Osteocyte (in vitro differentiated cells): ENCODE measurements at places on chromosomes 2 and 18. TPM values are rescaled to one million over a fixed set of nuclear protein-coding genes. Genes with fewer than 3 reads are reported as not detected.

- DNase-seq, result no peak
- H3K27me3 ChIP-seq, result no peaks in the 10 kb centered on the region
- no peaks in the 10 kb centered on the region for H3K4me1 ChIP-seq
- no peak overlapping the region for H3K27ac ChIP-seq
- H3K4me3 ChIP-seq, result no peak overlapping the region
Measured at GRCh38 chr2:15367715-15368114, 193.4 kb downstream of the NBAS start.

DNA sequence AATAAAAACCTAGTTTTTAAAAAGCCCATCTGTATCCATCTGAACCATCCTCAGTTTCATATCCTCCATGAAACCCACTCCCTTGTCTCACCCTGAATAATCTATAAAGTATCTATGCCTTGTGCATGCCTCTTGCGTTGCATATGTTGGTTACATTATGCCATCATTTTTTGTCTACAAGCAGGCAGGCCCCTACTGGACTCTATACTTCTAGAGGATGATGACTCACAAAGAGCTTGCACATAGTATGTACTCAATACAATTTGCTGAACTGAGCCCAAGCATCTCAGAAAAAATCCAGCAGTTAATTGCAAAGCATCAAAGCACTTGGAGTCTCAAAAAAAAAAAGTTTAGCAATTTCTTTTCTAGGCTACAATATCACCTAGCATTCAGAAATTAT is 95.6 kb downstream of the DYM start:
- H3K4me1 ChIP-seq, result no peaks in the 10 kb centered on the region
- H3K36me3 ChIP-seq, result peaks cover 8% of the 10 kb centered on the region
- no peak for DNase-seq

DNA sequence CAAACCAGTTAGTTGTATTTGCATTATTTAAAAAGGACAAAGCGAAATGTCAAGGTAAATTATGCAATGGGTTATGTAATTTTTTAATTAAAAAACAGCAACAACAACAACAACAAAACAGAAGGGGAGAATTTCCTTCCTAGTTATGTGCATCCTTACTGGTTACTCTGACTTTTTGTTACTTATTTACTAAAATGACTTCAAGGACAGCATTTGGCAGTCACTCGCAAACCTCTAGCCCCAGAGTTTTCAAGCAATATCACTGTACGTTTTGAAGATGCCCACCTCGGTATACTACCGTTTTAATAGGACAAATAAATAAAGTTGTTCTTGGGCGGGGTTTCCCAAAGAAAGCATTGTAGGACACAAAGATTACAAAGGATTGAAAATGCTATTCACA is 24.7 kb upstream of the MRO start:
- no peaks in the 10 kb centered on the region for H3K36me3 ChIP-seq
- peaks cover 25% of the 10 kb centered on the region for H3K27me3 ChIP-seq
- H3K27ac ChIP-seq, result no peak overlapping the region
- H3K4me3 ChIP-seq, result no peak overlapping the region
- no peaks in the 10 kb centered on the region for H3K4me1 ChIP-seq

DNA sequence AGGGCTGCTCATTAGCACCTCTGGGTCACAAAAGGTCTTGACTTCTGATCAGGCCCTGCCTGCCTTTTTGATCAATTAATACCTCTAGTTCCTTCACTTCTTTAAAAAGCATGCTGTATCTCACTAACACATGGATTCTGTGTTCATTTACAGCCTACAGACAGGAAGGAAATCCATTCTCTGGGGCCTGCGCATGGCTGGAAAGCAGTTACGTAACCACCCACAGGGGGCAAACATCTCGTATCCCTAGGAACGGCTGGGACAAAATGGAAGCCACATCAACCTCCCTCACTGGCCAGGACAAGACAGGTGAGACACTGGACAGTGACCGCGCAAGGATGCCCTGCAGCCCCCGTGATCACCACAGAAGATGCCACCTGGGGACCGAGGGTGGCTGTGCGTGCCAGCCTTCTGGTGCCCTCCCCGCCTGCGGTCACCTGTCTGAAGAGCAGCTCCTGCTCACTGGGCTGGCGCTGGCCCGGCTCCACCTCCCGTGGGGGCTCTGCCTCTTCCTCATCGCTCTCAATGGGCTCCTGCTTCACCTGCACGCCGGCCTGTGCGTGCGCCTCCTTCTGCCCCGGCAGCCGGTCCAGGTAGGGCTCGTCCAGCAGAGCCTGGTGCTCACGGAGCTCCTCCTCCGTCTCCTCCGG is 266.9 kb downstream of the TWIST2 start:
- H3K4me1 ChIP-seq, result no peaks in the 10 kb centered on the region
- no peak overlapping the region for H3K27ac ChIP-seq
- no peak overlapping the region for H3K4me3 ChIP-seq
- H3K36me3 ChIP-seq, result peaks cover 2% of the 10 kb centered on the region
- DNase-seq, result no peak
- H3K27me3 ChIP-seq, result no peaks in the 10 kb centered on the region

The TGFA gene
- total RNA-seq, result 0.08 TPM in 1 of 2 replicates, not detected in the other
